Activated naive CD8-positive, alpha-beta T cell treated with anti-CD3 and anti-CD28 coated beads for 36 hours (primary cell): ENCODE measurements at places on chromosomes 13 and 19.

DNA sequence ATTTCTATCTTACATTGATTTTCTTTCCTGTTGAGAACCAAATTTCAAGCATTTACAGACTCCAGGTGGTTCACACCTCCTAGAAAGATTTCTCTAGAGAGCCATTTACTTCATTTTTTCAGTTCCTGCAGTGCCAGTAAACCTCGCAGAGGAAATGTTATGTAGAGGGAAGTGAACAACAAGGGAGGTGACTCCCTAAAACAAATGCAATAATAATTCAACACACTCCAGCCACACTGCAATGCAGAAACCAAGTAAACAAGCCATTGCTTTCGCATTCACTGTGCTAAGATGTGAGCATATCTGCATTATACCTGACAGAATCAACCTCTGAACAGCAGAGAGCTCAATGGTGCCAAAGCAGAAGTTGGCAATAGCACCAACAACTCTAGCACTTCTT is 215.1 kb downstream of the RBM26 start:
- no peak for DNase-seq

DNA sequence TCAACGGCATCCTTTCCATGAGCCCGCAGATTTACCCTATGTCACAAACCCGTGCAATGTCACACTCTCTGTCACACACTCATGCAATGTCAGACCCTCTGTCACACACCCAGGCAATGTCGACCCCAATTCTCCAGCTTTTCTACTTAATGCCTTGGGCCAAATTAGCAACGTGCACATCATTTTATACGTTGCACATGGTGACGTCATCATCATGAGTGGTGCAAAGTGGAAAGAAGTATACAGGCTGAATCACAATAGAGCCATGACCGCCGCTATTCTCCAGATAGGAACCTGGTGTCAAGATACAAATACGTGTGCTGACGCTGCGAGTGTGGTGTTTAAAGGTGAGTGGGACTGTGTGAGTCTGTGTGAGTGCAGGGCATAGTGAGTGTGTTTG is 21.7 kb upstream of the ZNF845 start:
- no peak for DNase-seq

DNA sequence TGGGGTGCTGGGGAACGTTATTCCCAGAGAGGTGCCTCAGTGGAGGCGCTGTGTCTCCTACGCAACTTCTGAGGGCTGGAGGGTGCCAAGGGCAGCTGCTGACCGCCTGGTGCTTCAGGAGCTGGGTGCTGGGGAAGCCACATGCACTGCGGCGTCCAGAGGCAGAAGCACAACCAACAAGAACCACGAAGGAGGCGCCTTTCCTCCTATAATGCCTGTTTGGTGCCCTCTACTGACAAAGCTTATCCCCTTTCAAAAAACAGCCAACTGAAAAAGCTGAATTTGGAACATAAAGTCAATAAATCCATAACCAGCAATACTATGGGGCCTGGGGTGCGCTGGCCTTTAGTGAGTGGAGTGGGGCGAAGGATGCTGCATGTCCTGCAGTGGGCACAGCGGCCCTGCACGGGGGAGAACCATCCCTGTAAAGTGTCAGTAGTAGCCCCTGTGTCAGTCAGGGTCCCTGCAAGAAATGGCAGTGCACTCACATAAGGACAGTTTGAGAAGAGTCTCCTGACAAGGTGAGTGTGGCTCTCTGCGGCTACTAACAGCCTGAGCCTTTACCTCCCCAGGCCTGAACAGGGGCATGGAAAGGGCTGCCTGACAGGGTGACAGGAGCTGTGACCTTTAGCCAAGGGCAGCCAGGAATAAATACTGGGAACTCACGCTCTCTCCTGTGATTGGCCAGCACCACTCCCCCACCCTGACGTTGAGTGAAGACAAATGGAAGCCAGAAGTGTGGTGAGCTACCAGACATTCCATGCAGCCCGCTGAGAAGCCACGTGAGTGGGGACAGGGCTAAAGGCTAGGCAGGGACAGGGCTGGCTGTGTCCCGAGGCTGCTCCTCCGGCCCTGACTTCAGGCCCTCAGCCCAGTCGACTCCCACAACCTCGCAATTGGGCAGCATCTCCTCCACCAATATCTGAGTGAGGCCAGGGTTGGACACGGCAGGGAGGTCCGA is 4.5 kb upstream of the B3GNT8 start:
- no peak for DNase-seq

GRCh38 chr13:28313579-28313978 is 175.2 kb downstream of the PAN3 start:
- DNase-seq = no peak

DNA sequence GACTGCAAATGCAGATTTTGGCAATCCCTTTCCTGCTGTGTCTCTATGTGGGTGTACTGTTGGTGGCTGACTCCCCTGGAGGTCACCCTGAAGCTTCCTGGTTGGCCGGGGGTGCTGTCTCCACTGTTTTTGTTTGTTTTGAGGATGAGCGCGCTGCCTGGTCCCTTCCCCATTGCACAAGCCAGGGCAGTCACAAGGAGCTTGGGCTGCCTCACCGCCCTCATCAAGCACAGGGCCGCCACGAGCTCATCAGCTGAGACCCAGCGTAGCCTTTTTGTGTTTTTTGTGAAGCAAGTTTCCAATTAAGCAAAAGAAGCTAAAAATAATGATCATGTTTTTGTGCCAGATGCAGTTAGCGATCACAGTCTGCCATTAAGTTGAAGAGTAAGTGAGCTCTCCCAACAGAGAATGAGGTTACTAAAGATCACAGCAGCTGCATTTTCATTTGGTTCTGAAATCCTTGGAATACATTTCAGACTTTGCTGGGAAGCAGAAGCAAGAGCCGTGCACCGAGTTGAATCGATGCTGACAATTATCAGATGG is 57.8 kb downstream of the GGACT start:
- no peak for DNase-seq
